ENCODE measurements at places on chromosomes 5 and 9.

- DNase-seq, result no peak
These were observed 75.4 kb upstream of the GDNF start for GRCh38 chr5:37915097-37915736.

GRCh38 chr5:100260968-100261367, 274.2 kb upstream of the FAM174A start:
- DNase-seq, result no peak

GRCh38 chr5:105230516-105231157, 1668.0 kb upstream of the NUDT12 start:
- DNase-seq, result no peak

- no peak for DNase-seq
These were observed 156.4 kb upstream of the ADRA1B start for GRCh38 chr5:159759791-159760290.

GRCh38 chr9:88092797-88093331, 45.4 kb downstream of the SPATA31C2 start:
- DNase-seq, result no peak

DNA sequence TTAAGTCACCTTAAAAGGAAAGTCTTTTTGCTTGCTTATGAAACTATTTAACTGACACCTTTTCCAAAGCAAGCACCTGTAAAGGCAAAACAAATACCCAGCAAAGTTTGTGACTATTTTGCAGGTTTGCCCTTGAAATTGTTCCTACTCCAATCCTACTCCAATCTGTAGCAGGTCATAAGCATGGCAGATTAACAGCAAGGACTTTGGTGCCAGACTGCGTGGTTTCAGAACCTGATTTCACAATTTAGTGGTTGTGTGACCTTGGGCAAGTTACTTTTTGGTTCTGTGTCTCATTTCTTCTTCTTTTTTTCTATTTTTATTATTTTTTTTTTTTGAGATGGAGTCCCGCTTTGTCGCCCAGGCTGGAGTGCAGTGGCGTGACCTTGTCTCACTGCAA, 282.1 kb downstream of the RFX3 start:
- no peak for DNase-seq

DNA sequence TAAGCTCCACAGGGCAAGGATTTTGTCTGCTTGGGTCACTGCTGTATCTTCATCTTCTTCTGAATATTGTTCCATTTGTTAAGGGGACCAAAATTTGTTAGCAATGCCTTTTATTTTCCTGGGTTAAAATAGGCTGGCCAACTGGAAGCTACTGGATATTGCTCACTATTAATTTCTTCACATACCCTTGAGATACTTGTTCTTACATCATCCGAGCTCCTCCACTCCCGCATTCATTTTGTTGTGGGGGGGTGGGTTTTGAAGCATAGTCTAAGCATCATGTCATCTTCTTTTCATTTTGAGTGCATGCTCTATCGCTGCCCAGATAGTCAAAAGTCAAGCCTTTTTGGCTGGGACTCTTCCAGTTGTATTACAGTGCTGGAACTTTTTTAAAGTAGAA, 42.5 kb upstream of the PIK3R1 start:
- no peak for DNase-seq

- DNase-seq, result no peak
These were observed 200.8 kb downstream of the CRB2 start for GRCh38 chr9:123556464-123557435.

- DNase-seq, result no peak
These were observed 76.7 kb downstream of the ARSB start for GRCh38 chr5:78908173-78909061.

DNA sequence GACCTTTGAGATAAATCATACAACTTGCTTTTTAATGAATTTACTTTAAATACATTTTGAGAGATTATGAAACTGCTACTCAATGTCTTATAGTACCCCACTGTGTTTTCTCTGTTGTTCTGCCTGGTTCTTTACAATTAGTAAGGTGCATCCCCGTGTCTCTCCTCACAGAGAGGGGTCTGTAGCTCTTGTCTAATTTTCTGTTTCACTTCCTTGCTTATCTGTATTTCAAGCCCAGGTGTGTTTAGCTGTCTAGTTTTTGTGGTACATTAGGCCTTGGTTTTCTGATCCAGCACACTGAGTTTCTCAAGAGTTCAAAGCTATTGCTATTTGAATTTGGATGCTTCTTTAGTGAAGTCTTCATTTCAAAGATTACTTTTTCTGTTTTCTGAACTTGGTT, 105.1 kb downstream of the MAST4 start:
- DNase-seq, result no peak

- no peak for DNase-seq
These were observed 214.7 kb downstream of the TRIO start for GRCh38 chr5:14357851-14358250.

DNA sequence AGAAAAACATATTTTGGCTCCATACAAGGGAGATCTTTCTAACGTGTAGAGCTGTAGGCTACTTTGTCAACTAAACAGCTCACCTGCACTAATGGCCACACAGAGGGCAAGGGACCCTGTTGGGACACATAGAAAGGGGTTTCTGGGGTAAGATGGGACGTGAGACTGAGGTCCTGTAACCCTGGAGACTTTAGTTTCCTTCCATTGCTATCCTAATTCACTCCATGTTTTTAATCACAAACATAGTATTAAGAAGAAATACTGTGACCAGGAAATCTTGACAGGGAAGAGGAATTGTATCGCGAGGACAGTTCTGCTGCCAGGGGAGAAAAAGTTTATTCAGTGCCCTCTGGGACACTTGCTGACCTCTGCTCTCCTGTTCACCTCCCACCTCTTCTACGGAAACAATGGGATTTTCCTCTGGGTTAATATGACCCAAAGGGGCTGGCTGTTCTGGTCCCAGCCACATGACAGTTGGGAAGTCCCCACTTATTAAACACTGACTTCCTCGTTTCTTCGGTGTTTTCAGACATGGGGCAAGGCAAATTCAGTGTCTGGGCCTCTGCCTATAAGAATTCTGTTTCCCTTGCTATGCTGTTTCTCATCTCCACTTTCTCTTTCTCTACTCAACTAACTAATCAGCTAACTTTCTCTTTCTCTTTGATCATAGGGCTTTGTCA, 106.9 kb upstream of the SEMA6A start:
- no peak for DNase-seq

DNA sequence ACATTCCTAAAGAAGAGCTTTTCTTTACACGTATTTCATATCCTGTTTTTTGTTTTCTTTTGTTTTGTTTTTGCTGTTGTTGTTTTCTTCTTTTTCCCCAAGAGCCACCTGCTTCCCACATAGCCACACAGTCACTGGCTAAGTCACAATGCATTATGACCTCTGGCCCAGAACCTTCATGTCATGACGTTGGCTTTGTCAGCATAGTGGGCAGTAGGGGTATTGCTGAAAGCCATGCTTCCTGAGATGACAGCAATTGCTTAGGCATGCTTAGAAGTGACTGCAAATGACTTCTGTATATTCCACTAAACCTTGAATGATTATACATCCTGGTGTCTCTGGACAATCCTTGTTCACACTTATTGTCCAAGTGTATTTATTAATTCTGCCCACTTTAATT, 375.8 kb downstream of the TAF11L14 start:
- DNase-seq, result no peak

GRCh38 chr9:132408521-132408920, 1.5 kb upstream of the CFAP77 start:
- no peak for DNase-seq

DNA sequence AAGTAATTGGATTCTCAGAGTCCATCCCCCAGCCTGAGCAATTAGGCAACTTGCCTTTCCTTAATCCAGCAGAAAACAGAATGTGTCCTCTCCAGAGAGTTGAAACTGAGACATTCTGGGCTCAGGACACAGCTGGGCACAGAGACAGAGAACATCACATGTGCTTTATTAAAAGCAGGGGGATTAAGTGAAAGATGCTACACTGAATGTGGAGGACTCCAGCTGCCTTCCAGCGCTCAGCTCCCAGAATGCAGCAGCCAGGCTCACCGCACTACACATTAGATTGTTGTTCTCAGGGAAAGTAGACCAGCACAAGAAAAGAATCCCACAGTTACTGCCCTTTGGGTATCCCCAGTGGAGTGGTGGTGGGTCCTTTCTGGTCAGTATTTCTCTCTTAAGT, 141.6 kb upstream of the IL12B start:
- no peak for DNase-seq

Measured in stimulated activated CD4-positive, alpha-beta T cell treated with anti-CD3 and anti-CD28 coated beads, TNF-alpha, amount 100 ng/mL, for 48 hours (primary cell).